ENCODE measurements at places on chromosomes 13 and 19.

DNA sequence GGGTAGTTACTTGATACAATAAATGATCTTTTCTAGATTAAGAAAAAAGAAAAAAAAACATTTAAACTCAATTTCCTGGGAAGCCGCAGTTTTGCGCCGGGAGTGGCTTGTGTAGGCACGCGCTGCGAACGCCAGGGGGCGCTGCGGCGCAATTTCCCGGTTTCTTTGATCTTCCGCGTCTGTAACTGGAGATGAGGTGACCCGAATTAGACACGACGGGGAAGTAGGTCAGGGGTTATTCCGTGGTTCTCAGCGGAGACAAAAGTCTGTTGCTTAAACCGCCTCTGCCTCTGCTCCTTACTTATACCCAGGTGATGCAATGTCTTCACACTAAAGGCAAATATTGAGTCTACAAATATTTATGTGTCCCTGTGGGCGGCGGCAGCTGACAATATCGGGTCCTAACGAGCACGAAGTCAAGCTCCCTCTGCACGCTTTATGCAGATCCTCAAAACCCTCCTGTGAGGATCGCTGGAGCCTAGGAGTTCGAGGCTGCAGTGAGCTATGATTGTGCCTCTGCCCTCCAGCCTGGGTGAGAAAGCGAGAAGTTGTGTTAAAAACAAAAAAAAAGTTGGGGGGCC lies 15.2 kb downstream of the STXBP2 start:
- DNase-seq = peak; percentile 88

DNA sequence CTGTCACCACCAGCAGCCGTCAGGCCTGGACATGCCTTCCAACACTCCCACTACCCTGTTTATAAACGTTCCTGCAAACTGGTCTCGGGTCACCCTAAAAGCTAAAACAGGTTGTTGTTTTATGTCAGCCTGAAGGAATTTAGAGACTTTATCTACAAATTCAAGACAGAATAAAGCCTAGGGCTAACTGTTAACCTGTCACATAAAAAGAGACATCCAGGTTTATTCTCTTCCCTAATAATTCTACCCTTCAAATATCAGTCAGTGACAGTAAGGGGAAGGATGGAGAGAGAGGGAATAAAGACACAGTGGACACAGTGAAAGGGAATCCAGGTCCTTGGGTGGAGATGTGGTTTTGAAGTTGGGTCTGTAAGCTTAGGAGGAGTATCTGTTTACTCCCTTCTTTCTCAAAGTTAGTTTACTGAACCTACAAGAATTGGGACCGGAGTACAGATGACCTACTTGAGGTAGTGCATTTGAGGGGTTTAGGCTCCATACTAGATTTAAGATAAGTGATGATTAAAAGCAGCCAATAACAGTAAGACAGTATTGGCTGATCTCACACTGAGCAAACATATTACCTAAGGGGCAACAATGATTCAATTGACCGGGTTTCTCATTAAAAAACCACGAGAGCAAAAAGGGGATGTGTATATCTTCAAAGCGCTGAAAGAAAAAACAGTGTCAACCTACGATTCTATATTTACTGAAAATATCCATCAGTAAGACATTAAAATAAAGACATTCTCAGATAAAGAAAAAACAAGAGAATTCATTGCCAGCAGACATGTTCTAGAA lies 142.7 kb downstream of the USP12 start:
- no peak for DNase-seq

DNA sequence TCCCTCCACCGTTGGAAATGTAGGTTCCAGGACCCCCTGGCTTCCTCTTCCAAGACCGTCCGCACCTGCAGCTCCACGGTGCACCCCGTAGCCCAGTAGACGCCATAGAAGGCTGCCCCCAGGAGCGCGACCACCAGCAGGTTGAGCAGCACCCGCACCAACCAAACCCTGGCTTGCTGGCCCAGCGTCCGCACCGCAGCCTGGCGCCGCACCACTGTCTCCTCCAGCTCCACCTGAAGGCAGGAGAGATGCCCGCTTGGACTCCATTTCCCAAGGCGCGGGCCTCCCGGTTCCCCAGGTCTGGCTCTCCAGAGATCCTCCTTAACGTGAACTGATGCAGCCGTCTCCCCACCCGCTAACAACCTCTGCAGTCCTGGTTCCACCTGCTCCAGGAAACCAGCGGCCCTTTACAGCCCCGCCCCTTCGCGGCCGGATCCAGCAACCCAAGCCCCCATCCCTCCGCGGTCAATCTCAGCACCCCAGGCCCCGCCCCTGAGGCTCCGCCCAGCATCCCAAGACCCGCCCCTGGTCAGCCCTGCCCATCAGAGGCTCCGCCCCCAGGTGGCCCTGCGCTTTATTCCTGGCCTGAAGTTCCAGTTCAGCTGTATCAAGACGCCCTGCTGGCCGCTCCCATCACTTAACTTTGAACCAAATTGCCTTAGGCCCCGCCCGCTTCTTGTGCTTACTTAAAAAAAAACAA lies 5.0 kb upstream of the LENG1 start:
- DNase-seq = peak; percentile 26

DNA sequence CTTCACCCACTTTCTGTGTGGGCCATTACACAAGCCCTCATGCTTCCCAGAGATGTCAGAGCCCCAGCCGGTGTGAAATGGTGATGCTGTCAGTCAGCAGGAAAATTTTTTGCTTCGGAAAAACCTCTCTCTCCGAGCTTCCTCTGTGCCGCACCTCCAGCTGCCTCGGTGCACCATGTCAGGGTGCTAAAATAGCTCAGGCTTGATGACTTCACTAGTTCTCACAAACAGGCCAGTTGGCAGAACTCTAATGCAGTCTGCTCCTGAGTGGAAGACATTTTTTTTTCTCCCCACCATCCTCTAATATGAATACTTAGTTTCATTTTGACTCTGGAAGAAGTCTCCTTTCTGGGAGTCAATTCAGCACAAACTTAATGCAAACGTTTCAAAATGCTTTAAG lies 71.3 kb downstream of the KLF12 start:
- DNase-seq = no peak

DNA sequence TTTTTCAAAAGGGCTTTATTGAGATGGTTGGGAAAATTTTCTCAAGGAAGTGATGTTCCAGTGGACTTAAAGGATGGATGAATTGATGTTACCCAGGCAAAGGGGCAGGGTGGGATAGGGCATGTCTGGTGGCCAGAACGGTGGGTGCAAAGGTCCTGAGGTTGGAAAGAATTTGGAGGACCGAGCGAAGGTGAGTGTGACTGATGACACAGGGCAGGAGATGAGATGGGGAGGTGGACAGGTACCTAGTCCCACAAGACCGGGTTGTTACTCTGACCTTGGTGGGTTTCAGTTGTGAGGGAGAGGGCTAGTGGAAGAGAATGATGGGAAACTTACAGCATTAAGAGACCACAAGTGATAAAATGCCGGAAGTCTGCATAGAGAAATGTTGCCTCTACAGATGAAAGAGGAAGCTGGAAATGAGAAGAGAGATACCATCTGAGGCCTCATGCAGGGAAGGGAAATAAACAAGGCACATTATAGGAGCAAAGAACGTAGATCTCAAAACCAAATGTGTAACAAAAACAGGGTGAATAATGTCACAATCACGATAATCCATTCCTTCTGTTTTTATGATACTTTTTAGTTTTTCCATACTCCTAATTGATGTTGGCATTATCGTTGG lies 4.5 kb downstream of the ADGRE1 start:
- no peak for DNase-seq

- no peak for DNase-seq
These were observed 26.4 kb upstream of the VSTM2B start for GRCh38 chr19:29499261-29499920.

DNA sequence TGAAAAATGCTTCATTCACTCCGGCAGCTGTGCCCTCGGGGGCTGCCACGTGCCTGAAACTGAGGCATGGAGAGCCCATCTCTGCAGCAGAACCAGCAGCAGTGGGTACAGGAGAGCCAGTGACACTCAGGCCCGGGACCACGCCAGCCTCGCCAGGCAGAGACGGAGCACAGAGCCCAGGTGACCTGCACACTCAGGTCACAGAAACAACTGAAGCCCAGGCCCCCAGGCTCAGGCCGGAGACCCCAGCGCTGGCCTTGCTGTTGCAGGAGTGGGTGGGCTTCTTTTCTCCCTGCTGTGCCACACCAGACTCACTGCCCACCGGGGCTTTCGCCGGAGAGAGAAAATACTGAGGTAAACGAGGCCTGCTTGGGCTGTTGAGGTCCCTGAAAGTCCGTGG lies 117.3 kb downstream of the SOX1 start:
- DNase-seq = no peak

GRCh38 chr13:24931450-24932251 lies 164.3 kb upstream of the PABPC3 start:
- DNase-seq = no peak

- no peak for DNase-seq
These were observed 178.8 kb downstream of the KATNAL1 start for GRCh38 chr13:30128591-30128990.

- no peak for DNase-seq
These were observed 75.4 kb upstream of the TRPC4 start for GRCh38 chr13:37944869-37945442.

DNA sequence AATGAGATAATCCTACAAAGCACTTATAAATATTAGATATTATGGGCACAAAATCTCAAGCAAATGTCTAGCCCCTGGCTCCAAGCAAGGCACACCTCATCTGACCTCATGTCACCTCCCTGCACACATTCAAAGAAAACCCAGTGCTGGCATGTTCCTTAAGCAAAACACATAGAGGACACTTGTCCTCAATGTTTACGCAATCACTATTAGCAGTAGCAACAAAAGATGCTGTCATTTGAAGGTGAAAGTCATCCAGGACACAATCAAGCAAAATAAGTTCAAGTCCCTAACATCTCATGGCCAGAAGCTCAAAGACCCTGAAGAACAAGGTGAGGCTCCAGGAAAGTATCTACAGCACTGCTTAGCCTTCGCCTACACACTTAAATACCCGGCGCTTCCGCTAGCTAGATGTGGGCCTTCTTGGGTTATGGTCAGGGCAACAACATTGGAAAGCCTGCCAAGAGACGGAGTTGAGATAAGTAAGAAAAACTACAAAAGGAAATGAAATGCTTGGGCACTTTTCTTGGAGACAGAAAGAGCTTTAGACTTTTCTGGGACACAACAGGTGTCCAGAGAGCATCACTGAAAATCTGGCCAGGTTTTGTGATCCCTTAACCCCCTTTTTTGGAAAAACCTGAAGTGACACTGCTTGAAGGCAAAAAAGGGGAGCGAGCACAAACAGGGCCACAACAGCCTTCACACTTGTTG lies 85.7 kb downstream of the FOXO1 start:
- no peak for DNase-seq

DNA sequence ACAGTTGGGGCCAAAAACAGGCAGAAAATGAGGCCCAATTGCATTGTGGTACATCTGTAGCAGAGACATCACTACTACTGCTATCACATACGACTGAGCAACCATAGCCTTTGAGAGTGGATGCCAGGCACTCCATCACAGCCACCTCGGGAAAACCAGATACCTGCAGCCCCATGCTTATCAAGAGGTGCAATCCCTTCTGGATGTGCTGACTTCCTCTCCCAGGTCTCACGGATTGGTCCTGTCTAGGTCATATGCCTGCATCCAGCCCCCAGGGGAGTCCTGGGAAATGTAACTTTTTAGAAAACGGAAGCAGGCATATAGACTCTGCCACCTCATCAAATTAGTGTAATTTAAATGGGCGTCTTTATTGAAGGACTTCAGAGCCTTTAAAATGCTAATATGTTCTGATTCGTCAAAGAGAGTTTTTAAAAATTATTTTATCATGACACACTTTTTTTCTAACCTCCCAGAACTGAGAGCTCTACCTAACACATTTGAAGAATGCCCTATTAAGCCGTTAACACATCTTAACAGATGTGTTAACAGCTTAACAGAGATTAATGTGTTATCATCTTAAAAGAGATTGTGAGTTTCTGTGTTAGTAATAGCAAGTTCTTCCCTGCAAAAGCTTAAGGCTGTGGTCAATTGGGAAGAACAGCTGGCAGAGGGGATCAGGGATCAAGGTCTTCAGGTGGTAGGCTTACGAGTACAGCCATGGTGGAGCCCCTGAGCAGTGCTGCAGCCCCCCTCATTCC lies 63.9 kb downstream of the DLEU7 start:
- no peak for DNase-seq

GRCh38 chr19:14786421-14786851 lies 8.1 kb upstream of the ADGRE2 start:
- DNase-seq = peak; percentile 10

GRCh38 chr13:51624695-51625345 lies 40.6 kb downstream of the WDFY2 start:
- DNase-seq = no peak

- DNase-seq = no peak
These were observed 279.3 kb downstream of the MZT1 start for GRCh38 chr13:72448082-72448481.

DNA sequence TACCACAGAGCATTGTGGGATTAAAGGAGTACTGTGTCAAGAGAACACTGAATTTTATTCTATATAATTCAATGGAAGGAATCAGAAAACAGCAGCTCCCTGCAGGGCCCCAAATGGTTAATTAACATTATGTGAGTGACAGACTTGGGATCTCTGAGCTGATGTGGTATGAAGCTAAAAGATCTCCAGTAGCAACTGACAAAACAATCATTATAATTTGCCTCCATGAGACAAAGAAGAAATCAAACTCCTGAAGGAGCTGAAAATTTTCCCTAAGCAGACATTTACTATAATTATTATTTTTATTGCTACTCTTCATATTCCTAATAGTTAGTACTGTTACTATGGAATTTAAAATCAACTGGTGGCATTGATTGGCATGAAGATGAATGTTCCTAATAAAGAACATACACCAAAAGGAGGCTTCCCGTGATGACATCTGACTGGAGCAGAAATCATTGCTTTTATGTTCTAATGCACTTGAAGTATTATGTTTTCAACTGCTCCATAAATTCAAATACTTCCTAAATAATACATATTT lies 28.8 kb upstream of the RFC3 start:
- DNase-seq = no peak

- no peak for DNase-seq
These were observed 404 bp downstream of the C19orf44 start for GRCh38 chr19:16496613-16496983.

GRCh38 chr13:32164622-32165268 lies 133.2 kb downstream of the FRY start:
- no peak for DNase-seq

GRCh38 chr19:57559008-57559403 lies 657 bp downstream of the ZNF550 start:
- DNase-seq = no peak

GRCh38 chr19:43441716-43442115 lies 23.7 kb downstream of the LYPD3 start:
- no peak for DNase-seq

DNA sequence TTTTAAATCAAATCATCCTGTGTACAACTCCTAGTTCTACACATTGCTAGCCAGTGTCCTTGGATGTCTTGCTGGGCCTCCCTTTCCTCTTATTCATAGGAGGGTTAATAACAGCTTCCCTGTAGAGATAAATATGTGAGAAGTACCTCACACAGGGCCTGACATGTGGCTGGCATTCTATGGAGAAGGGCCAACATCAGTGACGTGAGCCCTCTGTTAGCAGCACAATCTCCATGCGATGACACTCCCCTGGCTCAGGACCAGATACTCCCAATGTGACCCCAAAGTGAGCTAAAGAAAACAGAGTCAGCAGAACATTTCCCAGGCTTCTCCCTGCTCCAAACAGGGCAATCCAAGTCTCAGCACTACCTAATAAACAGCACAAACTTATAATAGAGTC lies 818.4 kb downstream of the DIAPH3 start:
- no peak for DNase-seq
